ENCODE measurements at places on chromosomes 2 and 18.

DNA sequence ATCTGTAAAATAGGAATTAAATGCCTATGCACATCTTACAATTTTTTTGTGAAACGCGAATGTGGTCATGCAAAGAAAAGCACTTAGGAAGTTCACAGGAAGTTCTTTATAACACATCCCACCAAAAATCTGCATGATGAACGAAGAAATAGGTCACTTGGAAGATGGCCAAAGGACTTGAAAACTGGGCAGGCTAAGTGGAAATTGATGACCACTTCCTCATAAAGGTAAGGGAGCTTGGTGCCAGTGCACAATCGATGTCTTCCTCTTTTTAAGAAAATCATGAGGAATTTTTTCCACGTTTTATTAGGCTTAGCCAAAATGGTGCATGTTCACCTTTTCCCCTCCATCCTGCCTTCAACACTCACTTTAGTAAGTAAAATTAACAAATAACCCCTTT, 8.2 kb upstream of the NT5C1B start:
- no peak for DNase-seq

- peak; percentile 65 for DNase-seq
Observed at GRCh38 chr18:5546660-5547059, 2.9 kb upstream of the EPB41L3 start.

- DNase-seq: peak; percentile 68
Observed at GRCh38 chr18:66560094-66560493, 43.8 kb downstream of the CDH19 start.

- no peak for DNase-seq
Observed at GRCh38 chr2:71306762-71307161, 24.8 kb upstream of the ZNF638 start.

- DNase-seq: peak; percentile 90
Observed at GRCh38 chr2:101396316-101396717, 9.0 kb upstream of the CREG2 start.

GRCh38 chr2:37154785-37155184, 2.0 kb downstream of the EIF2AK2 start:
- DNase-seq: no peak

DNA sequence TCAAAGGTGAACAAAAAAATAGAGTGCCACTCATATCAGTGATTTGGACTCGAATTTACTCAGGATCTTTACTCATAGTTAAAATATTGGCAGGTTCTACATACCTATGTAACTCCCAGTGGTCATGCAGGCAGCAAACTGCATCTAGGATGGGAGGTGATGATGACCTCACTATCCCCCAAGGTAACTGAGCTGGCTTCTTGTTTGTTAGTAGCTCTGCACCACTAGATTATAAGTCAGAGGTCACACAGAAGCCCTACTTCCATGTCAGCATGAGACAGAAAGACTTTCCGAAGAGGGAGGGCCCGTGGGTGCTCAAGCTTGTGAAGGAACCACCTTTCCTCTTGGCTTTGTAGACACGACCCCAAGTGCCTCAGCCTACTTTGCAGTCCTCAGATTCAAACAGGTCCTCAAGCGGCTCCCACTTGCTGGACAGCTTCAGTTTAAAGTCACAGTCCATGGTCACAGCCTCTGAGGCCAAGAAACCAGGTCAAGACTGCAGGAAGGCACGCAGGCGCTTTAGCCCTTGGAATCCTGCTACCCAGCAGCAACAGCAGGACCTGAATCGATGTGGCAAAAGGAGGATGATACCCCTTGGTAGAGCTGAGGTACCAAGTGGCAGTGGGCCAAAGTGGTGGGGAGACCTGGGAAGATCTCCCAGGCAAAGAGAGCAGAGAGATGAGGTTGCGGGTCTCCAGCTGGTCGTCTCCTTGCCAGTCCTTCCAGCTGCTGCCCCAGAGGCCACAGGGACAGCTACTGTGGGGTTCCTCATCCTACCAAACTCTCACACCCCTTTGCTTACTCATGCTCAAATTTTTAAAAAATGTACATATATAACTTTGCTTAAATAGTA, 4.3 kb downstream of the NTSR2 start:
- no peak for DNase-seq

DNA sequence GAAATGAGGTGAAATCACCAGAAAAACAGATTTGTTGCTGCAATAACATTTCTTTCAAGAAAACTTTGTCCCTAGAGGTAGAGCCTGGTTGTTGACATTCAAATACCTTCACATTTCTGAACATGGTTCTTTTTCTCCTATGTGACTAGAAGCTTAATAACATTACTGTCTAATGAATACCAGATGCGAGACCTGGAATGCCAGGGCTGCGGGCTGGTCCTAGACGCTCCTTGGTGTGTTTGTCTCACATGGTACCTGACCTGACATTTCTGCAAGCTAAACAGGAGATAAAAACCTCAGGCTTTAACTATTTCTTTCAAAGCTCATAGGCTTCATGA, 38.5 kb downstream of the ACKR3 start:
- no peak for DNase-seq

GRCh38 chr2:26706616-26707473, 14.3 kb downstream of the KCNK3 start:
- DNase-seq: no peak

DNA sequence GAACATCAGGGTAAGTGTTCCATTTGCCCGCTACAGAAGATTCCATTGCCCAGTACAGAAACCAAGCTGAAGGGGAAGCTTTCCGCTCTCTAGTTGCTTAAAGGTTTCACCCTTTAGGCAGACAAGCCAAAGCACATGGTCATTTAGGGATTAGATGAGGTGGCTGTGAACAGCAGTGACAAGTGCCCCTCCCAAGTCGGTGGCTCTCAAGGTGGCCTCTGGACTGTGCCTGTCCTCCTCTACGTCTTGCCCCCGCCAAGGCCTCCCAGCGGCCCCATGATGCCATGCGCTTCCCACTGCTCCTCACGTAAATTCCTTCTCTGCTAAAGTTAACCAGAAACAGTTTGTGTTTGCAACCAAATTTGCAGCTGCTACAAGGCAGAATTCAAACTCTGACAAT, 24.2 kb upstream of the PTPN4 start:
- no peak for DNase-seq

DNA sequence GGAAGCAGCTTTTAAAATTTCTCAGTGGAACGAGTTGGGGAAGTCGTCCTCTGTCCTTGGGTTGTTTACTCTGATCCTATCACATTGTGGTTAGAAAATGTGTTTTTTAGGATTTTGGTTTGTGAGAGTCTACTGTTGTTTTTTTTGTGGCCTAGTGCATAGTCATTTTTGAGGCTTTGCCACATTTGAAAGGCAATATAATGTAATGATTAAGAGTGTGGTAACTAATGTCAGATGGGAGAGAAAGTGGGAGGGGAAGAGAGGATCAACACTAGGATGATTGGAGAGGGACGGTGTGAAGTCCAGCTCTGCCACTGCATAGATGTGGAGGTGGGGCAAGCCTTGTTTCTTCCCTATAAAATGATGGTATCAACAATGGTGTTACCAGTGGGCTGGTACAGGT, 8.5 kb downstream of the SP140L start:
- DNase-seq: no peak

- DNase-seq: no peak
Observed at GRCh38 chr2:67451086-67451832, 54.1 kb downstream of the ETAA1 start.

DNA sequence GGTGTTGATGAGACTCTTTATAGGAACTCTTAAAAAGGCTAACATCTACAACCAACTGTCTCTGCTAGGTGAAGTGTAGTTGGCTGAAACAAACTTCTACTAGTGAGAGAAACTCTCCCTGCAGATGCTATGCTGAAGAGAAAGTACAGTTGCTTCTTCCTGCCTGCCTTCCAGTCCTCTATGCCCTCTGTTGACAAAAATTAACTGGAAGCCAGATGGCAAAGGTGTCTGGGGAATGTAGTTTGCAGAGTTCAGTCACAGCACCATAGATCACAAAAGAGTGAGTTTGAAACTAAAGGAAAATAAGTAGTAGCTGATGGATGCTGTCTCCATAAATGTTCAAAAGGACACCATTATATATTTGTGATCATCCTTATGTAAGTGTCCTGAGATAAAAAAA, 958.8 kb upstream of the NRXN1 start:
- no peak for DNase-seq

DNA sequence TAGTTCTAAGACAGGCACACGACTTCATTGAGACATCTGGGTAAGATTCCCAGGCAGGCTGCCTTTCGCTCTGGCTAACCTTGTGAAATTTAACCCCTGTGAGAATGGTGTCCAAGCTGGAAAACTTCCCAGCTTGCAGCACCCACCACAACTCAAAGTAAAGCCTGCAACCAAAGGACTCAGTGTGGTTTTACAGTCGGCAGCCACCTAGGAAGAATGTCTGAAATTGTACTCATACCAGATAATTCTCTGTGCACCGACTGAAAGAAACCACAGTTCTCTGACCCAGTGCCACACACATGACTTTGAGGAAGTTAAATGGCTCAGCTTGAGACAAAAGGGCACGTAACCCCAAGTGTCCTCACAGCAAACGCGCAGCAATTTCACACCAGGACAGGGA, 125.7 kb downstream of the RBMS1 start:
- DNase-seq: peak; percentile 79

- no peak for DNase-seq
Observed at GRCh38 chr2:96684883-96685576, 42.5 kb downstream of the FER1L5 start.

GRCh38 chr2:65652066-65652465, 219.7 kb upstream of the SPRED2 start:
- DNase-seq: no peak

GRCh38 chr2:227783404-227784138, 30.1 kb upstream of the CCL20 start:
- DNase-seq: peak; percentile 92

GRCh38 chr18:36284268-36284667, 13.2 kb upstream of the FHOD3 start:
- DNase-seq: no peak

DNA sequence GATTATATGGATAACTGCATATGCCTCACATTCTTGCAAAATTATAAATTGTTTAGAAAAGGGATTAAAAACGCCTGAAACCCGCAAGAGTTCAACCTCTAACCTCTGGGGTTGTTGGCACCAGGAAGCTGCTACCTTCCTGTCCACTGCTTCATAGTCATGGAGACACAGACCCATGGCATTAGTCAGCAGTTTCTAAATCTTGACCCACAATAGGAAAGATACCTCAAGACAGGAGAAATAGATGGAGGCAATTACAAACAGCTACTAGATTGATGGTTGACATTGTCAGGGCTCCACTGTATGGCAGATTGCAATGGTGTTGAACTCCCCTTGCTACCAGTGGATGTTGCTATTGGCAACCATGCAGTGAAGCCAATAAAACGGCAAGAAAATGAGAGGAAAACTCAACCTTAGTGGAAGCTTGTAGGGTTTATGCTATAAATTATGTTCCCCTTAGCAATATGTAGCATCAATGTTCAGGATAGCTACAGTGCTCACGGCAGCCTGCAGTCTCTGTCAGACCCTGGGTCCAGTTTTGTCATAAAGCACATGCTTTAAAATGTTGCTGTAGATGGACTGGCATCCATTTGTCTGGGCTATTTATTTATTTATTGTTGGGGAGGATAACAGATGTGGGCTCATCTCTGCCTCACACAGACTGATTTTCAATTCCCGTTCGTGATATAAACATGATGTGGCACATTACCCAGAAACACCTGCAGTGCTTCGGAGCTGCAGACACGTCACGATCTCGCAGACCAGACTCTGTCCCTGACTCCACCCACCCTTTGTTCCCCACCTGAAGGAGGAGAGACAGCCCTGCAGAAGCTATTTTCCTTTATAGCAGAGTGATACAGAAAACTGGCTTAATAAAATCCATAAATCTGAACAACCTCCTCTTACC, 233.4 kb downstream of the AGPS start:
- no peak for DNase-seq

- DNase-seq: no peak
Observed at GRCh38 chr2:223801736-223802135, 35.6 kb downstream of the AP1S3 start.

- DNase-seq: no peak
Observed at GRCh38 chr2:239776436-239777005, 248.6 kb downstream of the NDUFA10 start.
